ENCODE measurements at places on chromosomes 4 and X.

GRCh38 chr4:144461906-144462305, 184.1 kb upstream of the HHIP start:
- no peak for DNase-seq

- no peak for DNase-seq
Measured at GRCh38 chrX:68375803-68376202, 57.5 kb downstream of the OPHN1 start.

GRCh38 chrX:108304210-108304609, 134.0 kb downstream of the COL4A6 start:
- no peak for DNase-seq

GRCh38 chr4:77418333-77418732, 187.3 kb upstream of the CXCL13 start:
- no peak for DNase-seq

- no peak for DNase-seq
Measured at GRCh38 chr4:183408796-183409195, 35.6 kb upstream of the CDKN2AIP start.

- DNase-seq: no peak
Measured at GRCh38 chrX:101408532-101408841, 465 bp downstream of the HNRNPH2 start.

DNA sequence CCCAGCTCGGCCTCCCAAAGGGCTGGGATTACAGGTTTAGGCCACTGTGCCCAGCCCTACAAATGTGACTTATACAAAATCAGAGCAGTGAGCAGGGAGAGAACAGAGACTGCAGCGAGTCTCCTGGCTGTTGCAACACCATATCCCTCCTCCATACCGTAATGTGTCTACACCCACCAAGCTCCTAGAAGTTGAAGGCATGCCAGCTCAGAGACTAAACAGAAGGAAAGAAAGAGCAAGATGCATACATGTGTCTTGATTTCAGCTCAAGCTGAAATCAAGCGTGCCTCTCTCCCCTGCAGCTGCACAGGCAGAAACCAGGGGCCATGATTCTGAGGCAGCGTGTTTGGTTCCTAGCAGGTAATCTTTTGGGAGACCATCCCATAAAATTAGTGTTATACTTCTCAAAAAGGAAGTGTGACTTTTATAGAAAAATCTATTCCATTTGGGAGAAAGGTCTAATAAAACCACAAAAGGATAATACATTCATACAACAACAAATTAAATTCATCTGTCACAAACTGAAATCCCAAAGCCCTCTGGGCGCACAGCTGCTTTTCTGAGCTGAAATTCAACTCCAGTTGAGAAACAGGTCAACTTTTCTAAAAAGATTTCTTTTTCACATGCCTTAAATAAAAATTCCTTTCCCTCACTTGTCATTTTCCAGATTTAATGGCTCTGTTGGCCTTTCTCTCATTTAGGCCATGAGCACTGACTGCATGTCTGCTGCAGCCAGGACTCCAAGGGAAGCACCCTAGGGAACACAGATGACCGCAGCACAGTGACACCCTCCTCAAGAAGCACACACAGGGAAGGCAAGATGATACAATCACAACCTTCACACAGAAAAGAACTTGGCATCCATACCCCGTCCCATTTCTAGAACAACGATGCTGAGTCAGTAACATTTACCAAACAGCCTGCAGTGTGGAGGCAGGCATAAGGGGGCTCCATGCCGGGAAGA, 34.4 kb downstream of the AFAP1 start:
- peak; percentile 83 for DNase-seq

GRCh38 chr4:124931050-124931449, 218.5 kb upstream of the ANKRD50 start:
- DNase-seq: peak; percentile 42

DNA sequence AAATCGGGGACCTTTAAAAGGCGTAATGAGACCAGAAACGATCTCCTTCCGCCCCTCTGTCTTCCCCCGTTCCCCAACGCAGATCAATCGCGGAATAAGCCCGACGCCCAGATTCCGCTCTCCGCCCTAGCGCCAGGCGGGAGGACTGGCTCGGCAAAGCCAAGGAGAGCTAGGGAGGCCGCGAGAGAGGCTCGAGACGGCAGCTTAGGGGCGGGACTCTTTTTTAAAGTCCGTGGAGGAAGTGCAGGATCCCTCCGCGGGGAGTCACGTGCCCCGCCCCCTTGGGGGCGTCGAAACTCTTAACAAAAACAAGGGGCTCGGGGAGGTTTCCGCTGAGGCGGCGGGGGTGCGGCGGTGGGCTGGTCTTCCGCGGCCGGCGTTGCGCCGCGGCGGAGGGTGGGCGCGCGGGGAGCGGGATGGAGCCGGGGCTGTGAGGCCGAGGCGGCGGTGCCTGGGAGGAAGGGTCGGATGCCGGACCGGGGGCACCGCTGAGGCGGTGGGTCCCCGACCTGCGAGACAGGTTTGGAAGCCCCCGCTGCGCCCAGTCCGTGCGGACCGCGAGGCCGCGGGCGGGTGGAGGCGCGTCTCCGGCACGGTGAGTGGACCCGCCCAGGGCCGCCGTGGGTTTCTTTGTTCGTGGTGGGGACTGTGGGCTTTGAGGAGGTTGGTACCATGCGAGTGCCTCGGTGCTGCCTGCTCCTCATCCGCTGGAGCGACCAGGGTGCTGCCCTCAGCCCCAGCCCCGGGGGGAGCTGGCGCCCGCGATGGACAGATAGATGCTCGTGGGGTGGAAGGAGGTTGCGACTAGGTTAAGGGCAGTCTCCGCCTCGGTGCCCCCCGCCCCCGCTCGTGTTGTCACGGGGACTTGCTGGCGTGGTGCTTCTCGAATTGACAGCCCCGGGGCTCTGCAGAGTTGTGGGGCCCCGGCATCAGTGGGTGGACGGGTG, at the start of gene CCNG2:
Gene CCNG2, plus strand, starts transcription at position 296 of the 947 bp plus-strand sequence. CDS start 1,326 bp downstream, outside the sequence.
- DNase-seq: peak; percentile 92

- DNase-seq: no peak
Measured at GRCh38 chrX:113906168-113906567, 677.7 kb upstream of the HTR2C start.

- DNase-seq: no peak
Measured at GRCh38 chrX:70001269-70001668, 48.5 kb downstream of the AWAT2 start.

DNA sequence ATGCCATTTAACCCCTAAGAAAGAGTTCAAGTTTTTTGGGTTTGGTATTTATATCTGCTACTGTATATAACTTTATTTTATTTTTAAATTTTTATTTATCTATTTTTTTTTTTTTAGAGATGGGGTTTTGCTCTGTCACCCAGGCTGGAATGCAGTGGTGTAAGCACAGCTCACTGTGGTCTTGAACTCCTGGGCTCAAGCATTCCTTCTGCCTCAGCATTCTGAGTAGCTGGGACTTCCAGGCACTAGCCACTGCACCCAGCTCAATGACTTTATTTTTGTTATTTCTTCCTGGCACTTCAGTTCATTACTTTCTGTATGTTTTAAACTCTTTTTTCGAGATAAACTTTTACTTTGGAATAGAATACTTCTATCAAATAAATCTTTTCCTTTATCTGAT, 42.4 kb upstream of the PGAM4 start:
- DNase-seq: no peak

GRCh38 chr4:15188605-15189539, 186.6 kb downstream of the CPEB2 start:
- DNase-seq: no peak

GRCh38 chr4:86359944-86360478, at the start of gene MAPK10:
Gene MAPK10, minus strand, starts transcription at chr4:86360053.
- peak; percentile 81 for DNase-seq

DNA sequence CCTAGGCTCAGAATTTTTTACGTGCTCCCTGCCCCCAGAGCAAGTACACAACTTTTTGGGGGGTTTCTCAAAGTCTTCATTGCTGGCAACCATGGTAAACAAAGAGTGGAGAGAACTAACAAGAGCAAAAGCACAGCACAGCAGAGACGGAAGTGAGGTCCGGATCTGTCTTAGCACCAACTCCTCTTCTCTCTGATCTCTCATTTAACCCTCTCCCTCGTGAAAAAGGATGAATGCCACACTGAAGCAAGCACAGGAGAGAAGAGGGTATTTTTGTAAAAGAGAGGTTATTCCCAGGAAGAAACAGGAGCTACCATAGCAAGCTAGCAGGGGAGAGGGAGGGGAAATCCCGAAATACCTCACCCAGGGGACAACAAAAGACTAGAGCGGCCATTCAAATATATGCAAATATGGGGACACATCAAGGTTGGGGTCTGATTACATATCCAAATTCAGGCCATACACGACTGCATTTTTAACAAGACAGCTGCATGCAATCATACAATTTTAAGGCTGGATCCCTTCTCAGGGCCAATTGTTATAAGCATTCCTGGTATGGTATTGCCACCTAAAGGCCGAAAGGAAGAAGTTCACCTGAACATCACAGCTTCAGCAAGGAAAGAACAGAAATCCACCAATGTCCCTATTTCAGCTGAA, 46.6 kb downstream of the CD40LG start:
- DNase-seq: no peak

DNA sequence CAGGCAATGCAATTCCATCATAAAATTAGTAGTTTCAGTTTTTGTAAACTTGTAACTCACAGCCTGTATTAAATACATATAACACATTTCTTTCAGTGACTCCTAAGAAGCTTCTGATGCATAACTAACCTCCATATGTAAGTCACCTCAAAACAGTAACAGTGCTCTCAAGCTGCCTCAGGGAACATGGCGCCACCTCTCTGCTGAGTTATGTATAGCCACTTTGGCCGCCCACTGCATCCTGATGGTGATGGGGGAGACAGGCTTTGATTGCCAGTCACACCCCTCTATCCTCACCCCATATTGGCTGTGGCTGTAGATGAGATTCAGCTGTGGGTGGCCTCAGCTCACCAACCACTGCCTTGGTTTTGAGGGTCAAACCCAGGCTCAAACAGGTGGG, 54.3 kb downstream of the LRBA start:
- no peak for DNase-seq

DNA sequence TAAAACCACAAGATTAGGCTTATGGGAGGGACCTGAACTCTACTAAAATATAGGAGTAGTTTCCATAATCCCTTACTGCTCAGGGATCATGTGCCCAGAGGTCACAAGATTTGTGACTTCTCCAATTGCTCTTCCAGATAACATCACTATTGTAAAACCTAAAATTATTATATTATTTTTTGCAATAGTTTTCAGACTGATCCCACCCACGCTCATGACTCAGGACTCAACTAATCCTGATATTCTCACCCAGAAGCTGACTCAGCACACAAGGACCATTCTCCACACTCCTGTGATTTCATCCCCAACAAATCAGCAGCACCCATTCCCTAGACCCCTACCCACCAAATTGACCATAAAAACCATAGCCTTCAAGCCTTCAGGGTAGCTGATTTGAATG, 24.0 kb upstream of the RPL34 start:
- DNase-seq: no peak

GRCh38 chrX:130714665-130715064, 188.3 kb downstream of the ENOX2 start:
- DNase-seq: no peak

- DNase-seq: no peak
Measured at GRCh38 chr4:182968917-182969650, 51.9 kb upstream of the DCTD start.

DNA sequence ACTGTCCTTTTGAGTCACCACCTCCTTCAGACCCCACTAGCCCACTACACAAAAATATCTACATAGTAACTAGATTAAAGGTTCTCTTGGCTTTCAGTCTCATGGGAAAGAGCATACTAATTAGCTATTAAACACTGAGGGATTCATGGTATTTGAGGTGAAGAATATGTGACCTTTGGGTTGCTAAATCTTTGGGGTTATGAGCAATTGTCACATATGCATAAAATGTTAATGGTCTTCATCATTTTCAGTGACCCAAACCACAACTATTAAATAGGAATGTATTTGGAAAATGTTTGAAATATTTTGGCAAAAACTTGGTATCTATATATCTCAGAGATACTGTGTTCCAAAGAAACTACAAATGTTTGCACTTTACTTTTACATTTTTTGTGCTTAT, 365.1 kb downstream of the MAGEB5 start:
- no peak for DNase-seq

- DNase-seq: no peak
Measured at GRCh38 chr4:13496605-13497004, 12.5 kb upstream of the RAB28 start.

GRCh38 chr4:40573593-40574311, 55.9 kb downstream of the RBM47 start:
- DNase-seq: no peak

DNA sequence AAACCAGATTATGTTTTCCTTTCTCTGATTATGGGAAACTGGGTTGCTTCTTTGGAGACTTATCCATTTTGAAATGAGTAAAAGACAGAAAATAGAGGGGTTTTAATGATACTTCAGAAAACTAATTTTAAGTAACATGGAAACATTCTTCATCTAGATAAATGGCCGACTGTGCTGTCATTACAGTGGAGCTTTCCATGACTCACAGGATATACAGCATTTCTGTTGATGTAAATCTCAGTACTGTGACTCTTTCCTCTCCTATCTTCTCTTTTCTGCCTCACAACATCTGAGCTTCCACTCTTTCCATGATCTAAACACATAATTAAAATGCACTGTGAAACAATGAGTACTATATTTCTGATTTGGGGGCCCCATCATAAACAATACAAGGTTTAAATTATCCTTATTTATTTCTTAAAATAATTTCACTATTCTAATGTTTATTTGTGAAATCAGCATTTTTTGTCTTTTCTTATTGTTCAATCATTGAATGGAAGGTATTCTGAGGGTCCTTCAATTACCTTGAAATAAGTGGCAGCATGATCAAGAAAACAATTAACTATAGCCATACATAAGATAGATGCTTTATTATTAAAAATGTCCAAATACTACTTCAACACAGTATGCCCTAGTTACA, 19.3 kb downstream of the SEC24D start:
- DNase-seq: peak; percentile 15

GRCh38 chr4:81786063-81786763, 314.5 kb upstream of the RASGEF1B start:
- no peak for DNase-seq

DNA sequence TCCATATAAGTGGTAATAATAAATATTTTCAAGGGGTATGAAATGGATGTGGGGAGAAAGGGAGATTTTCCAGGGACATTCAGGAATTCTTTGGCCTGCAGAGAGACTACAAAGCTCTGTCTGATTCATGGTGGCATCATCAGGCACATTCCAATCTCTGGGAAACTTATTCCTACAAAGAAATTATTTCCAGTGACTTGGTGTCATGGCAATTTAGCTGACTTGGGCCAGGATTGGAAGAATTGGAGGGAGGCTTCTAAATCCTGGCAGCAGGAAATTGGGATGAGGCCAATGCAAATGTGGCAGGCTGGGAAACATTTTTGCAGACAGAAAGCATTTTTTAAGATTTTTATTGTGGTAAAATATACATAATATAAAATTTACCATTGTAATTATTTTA, 204.6 kb downstream of the RTL9 start:
- DNase-seq: no peak

DNA sequence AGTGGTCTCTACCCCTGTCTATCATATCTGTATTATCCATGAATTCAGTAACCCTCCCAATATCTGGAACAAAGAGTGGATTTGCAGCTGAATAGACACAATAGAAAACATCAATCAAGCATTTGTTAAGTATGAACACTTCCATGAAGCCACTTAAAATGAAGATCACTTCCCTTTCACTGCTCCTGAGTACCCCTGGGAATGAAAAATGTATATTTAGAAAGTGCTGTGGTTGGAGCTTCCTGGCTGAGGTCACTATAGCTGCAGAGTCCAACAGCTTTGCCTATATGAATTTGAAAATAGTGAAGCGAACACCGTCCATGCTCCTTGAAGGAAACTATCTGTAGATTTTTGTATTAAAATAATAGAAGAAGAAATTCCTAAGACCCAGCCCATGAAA, 227.0 kb downstream of the DTHD1 start:
- DNase-seq: no peak

- DNase-seq: no peak
Measured at GRCh38 chrX:153731845-153732215, 7.2 kb downstream of the ABCD1 start.

- no peak for DNase-seq
Measured at GRCh38 chr4:148443512-148444295, 1.5 kb upstream of the NR3C2 start.

Data from AG04450 (cell line).